D721Med (cell line): ENCODE measurements at places on chromosomes 11 and 22.
A peak's percentile ranks its signal among the peaks of the same experiment; 100 is the strongest.

DNA sequence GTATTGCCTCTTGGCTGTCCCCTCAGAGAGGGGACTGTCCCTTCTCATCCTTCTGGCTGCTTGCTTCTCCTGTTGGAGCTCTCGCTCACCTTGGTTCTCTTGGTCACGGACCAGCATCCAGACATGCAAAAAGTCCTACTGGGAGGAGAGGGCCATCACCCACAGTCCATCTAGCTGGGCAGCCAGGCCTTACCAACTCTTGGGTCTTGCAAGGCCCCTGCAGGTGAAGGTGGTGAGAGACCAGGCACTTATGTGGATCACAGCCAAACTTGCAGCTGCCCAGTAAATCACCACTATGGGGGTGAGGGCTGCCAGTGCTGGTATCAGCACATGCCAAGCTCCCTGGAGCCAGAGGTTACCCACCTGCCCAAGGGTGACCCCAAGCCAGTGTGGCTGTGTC lies 36.3 kb downstream of the KCNQ1OT1 start:
- no peak for DNase-seq

- DNase-seq, result no peak
Measured at GRCh38 chr22:41442240-41442792, 4.3 kb downstream of the TOB2 start.

DNA sequence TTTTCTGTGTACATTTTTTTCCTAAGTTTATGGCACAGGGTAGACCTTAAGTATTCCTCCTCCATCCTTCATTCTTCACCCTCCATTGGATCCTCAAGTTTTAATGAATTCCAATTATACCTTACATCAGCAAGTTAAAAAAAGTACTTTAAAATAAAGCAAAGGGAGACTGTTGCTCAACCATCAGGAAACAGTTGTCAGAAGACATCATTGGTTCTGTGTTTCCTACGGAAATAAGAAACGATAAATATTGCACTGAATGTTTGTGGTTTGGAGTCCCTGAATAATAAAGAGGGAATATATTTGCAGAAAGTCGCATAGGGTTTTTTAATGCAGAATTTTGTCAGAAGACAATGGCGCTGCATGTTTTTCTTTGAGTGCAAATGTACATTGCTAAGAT lies 28.1 kb upstream of the LDHA start:
- DNase-seq, result no peak

DNA sequence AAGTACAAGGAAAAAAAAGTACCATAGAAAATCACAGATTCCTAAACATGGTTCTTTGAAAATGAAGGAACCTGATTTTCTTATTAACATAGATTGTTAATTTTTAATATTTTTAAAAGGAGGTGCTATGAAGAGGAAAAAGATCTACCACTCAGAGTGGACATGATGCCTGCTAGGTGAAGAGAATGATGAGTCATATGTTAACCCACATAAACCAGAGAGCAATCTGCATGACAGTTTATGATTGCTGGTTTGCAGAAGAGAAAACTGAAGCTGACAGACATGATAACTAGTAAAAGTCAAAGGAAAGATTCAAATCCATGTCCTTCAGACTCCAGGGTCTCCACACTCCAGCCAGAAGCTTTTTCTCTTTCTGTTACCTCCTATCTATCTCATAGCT lies 1231.7 kb downstream of the LRRC4C start:
- no peak for DNase-seq

- DNase-seq, result no peak
Measured at GRCh38 chr11:65767406-65767805, 13.4 kb downstream of the AP5B1 start.

- DNase-seq, result no peak
Measured at GRCh38 chr11:70735976-70736375, 337.6 kb downstream of the CTTN start.

GRCh38 chr11:506238-506994 lies 626 bp downstream of the RNH1 start:
- DNase-seq, result peak; percentile 83

DNA sequence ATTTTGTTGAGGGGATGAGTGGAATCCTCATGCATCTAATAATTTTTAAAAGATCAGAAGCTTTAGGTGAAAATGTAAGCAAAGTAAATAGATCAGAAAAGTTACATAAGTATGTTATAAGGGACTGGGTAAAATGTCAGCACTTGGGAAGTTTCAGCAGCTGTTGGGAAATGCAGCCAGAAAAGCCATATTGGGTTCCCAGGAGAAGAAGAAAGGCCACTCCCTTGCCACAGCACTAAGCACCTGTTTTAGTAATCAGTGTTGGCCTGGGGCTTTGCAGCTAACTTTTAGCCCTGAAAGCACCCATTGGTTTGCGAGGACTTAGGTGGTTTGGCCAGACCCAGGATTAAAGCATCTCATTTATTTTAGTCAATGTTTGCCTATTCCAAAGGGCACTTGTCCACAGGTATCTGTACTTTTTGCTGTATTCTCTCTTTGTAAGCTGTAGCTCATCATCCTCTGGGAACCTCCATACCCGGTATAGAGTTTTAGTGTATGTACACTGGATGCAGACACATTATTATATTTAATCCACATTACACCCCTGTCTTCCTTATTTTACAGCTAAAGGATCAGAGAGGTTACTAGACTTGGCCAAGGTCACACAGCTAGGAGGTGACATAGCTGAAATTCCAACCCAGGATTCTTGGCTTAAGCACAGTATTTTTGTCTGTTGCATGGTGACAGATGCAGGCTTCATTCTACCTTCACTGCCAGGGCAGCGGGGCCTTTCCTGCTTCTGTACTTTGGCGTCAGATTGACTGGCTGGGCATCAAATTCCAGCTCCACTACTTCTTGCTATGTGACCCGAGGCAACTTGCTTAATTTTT lies 127.7 kb upstream of the SESN3 start:
- no peak for DNase-seq

DNA sequence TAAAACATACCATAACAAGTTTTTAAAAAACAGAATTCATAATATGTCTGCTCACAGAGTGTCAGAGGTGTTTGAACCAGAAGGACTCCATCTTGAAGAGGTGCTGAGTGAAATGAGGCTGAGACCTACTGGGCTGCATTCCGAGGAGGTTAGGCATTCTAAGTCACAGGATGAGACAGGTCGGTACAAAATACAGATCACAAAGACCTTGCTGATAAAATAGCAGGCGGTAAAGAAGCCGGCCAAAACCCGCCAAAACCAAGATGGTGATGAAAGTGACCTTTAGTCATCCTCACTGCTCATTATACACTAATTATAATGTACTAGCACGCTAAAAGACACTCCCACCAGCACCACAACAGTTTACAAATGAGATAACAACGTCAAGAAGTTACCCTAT lies 116.4 kb downstream of the ARHGAP32 start:
- DNase-seq, result no peak

GRCh38 chr11:2666828-2667570 lies 32.8 kb downstream of the KCNQ1OT1 start:
- no peak for DNase-seq

DNA sequence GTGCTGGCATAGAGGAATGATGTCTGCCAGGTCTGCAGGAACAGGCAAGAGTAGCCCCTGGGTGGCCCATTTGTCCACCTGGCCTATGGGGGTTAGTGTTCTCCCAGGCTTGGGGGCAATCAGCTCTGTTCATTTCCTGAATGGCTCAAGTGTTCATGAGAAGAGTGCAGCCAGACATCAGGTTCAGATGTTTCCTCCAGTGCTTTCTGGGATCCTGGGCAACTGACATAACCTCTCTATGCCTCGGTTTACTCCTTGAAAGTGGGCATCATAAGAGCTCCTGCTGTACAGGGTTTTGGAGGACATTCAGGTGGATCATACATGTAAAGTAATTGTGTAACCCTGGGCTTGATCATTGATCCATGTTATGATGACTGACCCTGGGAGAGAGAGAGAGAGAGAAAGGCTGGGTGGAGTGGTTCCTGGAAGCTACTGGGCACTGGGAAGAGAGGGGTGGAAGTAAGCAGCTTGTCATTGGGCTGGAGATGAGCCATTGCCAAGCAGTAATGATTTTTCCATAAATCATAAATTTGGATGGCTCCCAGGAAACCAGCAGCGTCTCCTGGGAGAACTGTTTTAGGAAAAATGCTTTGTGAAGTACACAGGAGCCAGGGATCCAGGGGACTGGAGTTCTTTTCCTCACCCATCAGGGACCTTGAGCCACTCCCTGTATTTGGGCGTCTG lies 30.2 kb upstream of the ACCSL start:
- no peak for DNase-seq

- no peak for DNase-seq
Measured at GRCh38 chr11:70478166-70478890, 80.0 kb downstream of the CTTN start.
